ENCODE measurements at places on chromosomes 6 and 20. TPM values are rescaled to one million over a fixed set of nuclear protein-coding genes. Genes with fewer than 3 reads are reported as not detected.

Gene TRIM40
- total RNA-seq: not detected

Gene VAPB
- total RNA-seq: 19.0 TPM

Gene OR2J3
- total RNA-seq: not detected

Gene LINC00237
- not detected for total RNA-seq

Gene DEFB124
- total RNA-seq: not detected

Gene FOXS1
- total RNA-seq: not detected

Gene HLA-DPA1
- 59.2 TPM for total RNA-seq

All from melanocyte of skin (primary cell).